ENCODE measurements at places on chromosomes 5 and 9. TPM values are rescaled to one million over a fixed set of nuclear protein-coding genes. Genes with fewer than 3 reads are reported as not detected.

The GPR151 gene
- not detected for total RNA-seq

- peaks cover 14% of the 10 kb centered on the region for H3K4me1 ChIP-seq
- H3K27ac ChIP-seq = no peak overlapping the region
- no peaks in the 10 kb centered on the region for H3K36me3 ChIP-seq
- no peaks in the 10 kb centered on the region for H3K27me3 ChIP-seq
Measured at GRCh38 chr5:143575286-143575685, 171.8 kb upstream of the NR3C1 start.

DNA sequence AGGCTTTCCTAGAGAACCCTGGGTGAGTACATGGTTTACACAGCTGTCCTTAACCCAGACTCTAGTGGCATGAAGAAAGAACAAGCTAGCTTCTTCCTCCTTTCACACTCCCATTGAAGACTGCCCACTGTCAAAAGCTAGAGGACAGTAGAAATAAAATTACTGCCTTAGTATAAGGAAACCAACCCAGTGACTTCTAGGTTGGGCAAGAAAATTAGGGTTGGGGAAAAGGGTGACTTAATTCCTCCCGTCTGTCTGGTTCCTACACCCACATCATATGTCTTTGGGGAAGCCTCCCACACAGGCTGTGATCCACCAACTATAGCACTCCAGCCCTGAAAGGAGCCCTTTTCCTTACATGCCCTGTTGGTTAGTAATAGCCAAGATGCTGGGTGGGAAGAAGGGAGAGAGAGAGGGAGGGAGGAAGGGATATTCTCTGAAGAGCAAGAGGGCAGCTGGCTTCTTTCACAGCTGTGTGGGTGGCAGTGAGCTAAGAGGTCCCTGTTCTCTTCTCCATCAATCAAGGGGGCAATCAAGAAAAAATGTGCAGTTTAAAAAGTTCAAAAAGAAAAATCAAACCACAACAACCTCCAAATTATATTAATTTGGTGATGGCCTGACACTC, 21.7 kb downstream of the HBEGF start:
- peaks cover 33% of the 10 kb centered on the region for H3K4me1 ChIP-seq
- H3K27ac ChIP-seq = peak overlapping the region; percentile 66
- no peaks in the 10 kb centered on the region for H3K36me3 ChIP-seq

DNA sequence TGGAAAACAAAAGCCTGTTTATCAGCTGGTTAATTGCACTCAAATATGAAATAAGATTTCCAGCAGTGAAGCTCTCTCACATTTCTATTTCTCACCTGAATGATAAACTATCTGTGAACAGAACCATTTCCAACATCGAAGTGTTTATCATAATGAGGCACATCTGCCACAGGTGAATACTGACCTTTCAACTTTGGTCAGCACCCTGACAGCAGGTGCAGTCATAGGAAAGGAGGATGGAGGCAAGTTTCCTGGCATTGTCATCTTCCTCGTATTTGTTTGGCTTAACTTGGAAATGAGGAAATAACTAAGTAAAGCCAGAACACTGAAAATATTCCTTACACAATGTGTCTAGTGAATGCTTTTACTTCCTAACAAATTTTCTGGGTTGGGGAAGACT, 716.4 kb downstream of the NR2F1-AS1 start:
- no peaks in the 10 kb centered on the region for H3K4me1 ChIP-seq
- H3K4me3 ChIP-seq = no peak overlapping the region
- H3K27me3 ChIP-seq = no peaks in the 10 kb centered on the region
- DNase-seq = no peak
- no peaks in the 10 kb centered on the region for H3K36me3 ChIP-seq

DNA sequence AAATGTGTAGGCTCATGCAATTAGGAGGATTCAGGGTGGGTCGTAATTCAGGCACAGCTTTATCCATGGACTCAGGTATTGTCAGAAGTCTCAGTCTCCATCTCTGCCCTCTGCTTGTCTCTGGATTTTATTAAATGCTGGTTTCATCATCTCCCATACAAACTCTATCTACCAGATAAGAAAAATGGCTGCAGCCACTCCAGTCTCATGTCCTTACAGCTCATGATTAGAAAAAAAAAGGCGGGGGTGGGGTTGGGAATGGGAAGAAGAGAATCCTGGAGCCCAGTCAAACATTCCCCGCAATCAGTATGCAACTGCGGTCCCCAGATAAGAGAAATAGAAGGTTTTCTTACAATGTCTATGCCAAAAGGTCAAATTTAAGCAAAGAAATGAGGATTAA, 7.6 kb upstream of the FBXO38 start:
- no peak overlapping the region for H3K27ac ChIP-seq
- H3K36me3 ChIP-seq = no peaks in the 10 kb centered on the region
- no peaks in the 10 kb centered on the region for H3K27me3 ChIP-seq
- DNase-seq = no peak
- peaks cover 10% of the 10 kb centered on the region for H3K4me1 ChIP-seq
